ENCODE measurements at places on chromosomes 2 and 18.

GRCh38 chr2:240344904-240345303 lies 90.6 kb upstream of the GPC1 start:
- DNase-seq = no peak

DNA sequence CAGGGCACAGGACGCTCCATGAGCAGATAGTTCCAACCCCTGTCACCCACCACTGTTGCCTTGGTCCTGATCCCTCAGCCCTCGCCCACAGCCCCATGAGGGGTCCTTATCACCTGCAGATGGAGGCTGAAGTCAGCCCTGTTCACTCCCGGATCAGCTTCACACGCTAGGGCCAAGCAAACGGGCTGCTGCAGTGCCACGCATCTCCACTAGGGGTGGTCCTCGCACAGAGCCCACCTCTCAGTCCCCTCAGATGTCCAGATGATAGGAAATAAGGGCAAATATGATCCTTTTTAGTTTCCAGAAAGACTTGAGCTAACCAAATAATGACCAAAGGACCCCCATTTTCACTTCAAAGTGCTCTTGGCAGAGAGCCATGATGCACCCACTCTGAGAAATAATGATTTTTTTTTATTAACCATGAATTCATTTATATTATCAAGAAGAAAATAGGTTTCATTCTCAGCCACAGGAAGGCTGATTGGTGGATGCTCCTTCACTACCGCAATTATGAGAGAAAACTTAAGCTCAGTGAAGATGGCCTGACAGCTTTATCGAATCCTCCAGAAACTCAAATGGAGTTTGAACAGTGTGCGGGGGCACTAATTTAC lies 71.9 kb upstream of the KLHL29 start:
- DNase-seq = no peak

DNA sequence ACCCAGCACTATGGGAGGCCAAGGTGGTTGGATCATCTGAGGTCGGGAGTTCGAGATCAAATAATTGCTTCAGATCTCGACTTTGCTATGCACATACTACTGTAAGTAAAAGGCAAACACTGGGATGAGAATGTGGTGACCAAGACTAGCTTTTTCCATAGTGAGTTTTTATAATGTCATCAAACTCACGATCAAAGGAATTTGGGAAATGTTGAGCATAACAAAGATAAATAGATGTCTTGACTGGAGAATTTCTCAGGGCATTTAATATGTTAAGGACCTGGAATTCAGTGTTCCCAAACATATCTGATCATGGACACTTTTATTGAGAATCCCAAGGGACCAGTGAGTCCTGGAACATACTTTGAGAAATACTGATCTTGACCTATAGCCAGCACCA lies 205.6 kb downstream of the ARHGAP15 start:
- no peak for DNase-seq

DNA sequence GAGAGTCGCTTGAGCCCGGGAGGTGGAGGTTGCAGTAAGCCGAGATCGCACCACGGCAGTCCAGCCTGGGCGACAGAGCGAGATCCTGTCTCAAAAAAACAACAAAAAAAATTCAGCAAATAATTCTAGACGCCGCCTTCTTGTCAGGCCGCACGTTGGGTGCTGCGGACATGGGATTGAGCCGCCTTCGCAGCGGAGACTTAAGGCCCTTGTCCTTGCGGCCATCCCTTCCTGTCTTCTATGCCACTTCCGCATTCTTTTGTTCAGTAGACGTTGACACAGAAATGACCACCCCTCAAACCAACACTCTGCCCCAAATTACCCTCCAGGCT lies 15.8 kb downstream of the PTPN18 start:
- no peak for DNase-seq

DNA sequence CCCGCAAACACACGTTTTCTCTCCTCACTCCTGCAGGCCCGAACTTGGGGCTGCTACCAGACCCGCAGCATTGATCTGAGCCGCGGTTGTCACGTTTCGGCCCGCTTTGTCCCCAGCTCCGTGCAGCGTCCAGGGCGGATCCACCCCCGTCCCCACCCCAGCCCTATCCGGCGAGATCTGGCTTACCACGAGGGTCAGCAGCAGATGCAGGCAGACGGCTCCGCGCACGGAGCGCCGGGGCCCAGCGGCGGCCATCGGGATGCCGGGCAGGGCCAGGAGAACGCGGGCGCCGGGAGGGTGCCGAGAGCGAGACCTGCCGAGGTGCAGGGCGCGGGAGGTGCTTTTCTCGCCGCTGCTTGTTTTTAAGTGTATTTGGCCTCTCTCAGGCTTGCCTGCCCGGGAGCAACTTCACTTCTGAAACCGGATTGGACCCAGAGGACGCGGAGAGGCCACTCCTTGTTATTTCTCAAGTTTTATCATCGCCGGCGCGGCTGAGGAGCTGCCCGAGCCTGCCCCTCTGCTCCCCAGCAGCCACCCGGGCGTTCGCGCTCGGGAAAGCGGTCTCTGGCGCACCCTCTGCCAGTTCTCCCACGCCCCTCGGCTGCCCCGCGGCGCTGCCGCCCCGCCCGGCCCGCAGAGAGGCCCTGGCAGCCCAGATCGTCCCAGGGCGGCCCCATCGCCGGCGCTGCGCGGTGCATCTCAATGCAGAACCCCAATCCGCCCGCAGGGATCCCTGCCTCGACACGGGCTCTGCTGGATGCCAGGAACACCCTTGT lies at the start of gene DSC3:
DSC3 (minus strand) TSS at position 337 of the 776 bp plus-strand sequence; CDS start at position 255, 82 bp downstream.
- no peak for DNase-seq

- no peak for DNase-seq
Observed at GRCh38 chr2:182359990-182360662, 66.7 kb downstream of the PDE1A start.

GRCh38 chr18:12751891-12752290 lies 49.0 kb downstream of the PSMG2 start:
- DNase-seq = no peak

- no peak for DNase-seq
Observed at GRCh38 chr2:142892715-142893114, 15.3 kb downstream of the KYNU start.

GRCh38 chr18:61554117-61554776 lies 221.0 kb downstream of the CDH20 start:
- no peak for DNase-seq

- no peak for DNase-seq
Observed at GRCh38 chr2:151975460-151976414, 123.1 kb downstream of the CACNB4 start.
